ENCODE measurements at places on chromosomes 5 and 9.

DNA sequence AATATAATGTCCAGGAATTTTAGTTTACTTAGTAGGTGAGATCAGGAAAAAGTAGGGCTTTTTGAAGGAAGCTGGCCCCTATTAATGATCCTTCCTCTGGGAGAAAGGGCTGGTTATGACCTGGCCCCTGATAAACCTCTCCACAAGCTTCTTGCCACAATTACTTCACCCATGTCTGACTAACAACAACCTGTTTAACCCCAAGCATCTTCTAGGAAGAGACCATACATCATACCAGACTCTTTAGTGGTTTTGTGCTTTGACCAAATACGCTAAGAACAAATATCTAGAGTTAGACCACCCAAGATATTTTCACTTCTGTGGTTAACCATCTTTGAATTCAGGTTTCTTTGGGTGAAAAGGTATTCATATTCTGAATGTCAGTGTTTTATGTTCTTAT lies 174.0 kb upstream of the SLC27A6 start:
- no peak for DNase-seq

DNA sequence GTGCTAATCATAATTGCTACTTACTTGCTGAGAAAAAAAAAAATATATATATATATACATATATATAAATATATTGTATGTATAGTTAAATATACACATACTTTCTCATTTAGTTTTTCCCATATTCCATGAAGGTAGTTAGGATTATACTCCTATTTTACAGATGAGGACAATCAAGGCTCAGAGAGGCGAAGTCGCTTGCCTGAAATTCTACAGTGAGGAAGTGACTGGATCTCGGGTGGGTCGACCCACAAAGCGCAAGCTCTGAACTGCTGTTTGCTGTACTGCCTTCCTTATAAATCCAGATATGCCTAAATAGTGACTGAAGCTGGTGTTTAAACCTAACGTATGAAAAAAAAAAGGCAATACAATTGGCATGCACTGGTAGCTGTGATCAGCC lies 148.3 kb upstream of the TBC1D2 start:
- no peak for DNase-seq

DNA sequence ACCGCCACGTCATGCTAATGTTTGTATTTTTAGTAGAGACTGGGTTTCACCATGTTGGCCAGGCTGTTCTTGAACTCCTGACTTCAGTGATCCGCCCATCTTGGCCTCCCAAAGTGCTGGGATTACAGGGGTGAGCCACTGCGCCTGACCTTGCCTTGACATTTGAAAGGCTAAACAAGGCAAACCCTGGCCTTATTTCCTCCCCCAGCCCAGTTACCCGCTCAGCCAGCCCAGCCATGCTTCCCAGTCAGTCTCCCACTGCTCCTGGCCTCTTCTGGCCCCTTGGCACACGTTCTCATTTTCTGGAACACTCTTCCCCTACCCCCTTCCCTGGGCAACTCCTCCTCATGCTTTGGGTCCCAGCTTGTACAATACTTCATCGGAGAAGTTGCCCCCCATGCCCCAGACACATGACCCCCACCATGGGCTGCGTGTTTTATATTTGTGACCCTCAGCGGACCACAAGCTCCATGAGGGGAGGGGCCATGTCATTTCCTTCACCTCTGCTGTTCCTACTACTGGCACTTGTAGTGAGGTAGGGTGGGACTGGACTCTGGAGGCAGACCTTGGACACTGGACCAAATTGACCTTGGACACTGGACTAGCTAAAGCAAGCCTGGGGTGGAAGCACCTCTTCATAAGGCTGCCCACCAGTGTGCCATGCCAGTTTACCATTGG lies 94.4 kb upstream of the IER5L start:
- DNase-seq = no peak

- no peak for DNase-seq
These were observed 45.3 kb upstream of the AKNA start for GRCh38 chr9:114433086-114433485.

DNA sequence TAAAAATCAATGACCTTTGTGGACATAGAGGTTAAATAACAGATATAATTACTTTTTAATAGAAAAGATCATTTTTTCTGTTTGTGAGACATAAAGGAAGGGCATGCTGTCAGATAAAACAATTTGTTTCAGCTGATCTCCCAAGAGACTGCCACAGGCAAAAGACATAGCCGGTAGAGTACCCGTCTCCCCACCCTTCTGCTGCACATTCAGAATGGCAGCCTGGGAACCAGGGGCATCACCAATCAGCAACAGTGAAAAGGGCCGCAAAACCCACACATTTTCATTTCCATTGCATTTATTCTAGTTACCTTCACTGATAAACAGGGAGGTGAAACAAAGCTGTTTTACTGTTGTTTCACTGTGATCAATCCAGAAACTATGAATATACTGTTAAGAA lies 357.7 kb downstream of the ARRDC3 start:
- DNase-seq = no peak

Data from NB4 (cell line).